ENCODE measurements at places on chromosomes 7 and 10.

GRCh38 chr10:67664942-67665341, 31.1 kb downstream of the CTNNA3 start:
- no peak for DNase-seq

- peak; percentile 86 for DNase-seq
These were observed 23.7 kb downstream of the TSPAN14 start for GRCh38 chr10:80477813-80478212.

DNA sequence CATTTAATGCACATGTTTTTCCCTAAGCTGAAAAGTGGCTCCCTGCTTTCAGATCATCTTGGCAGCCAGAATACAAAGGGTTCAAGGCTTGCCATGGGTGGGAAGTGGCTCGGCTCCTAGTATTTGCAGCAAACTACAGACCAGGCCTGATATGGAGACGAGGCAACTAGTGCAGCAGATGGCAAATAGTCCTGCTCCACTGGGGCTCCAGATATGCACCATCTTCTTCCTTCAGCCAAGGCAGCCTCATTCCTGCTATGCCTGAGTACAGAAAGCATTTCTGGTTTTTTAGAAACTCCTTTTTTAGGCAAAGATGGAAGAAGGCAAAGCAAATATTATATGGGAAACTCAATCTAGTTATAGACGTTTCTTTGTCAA, 23.9 kb downstream of the LRRC4 start:
- DNase-seq = no peak

DNA sequence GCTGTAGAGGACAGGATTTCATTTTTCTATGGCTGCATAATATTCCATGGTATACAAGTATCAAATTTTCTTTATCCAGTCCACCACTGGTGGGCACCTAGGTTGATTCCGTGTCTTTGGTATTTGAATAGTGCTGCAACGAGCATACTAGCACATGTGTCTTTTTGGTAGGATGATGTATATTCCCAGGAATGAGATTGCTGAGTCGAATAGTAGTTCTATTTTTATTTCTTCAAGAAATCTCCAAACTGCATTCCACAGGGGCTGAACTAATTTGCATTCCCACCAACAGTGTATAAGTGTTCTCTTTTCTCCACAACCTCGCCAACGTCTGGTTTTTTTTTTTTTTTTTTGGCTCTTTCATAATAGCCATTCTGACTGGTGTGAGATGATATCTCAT, 550.0 kb downstream of the REEP3 start:
- peak; percentile 54 for DNase-seq

GRCh38 chr7:4807598-4808016, 32.2 kb downstream of the AP5Z1 start:
- no peak for DNase-seq

GRCh38 chr7:135930565-135931461, 46.3 kb downstream of the MTPN start:
- DNase-seq = peak; percentile 87

GRCh38 chr10:110210674-110211464, 3.5 kb downstream of the MXI1 start:
- DNase-seq = peak; percentile 98

GRCh38 chr10:74432841-74433594, 282.0 kb downstream of the ADK start:
- peak; percentile 93 for DNase-seq

DNA sequence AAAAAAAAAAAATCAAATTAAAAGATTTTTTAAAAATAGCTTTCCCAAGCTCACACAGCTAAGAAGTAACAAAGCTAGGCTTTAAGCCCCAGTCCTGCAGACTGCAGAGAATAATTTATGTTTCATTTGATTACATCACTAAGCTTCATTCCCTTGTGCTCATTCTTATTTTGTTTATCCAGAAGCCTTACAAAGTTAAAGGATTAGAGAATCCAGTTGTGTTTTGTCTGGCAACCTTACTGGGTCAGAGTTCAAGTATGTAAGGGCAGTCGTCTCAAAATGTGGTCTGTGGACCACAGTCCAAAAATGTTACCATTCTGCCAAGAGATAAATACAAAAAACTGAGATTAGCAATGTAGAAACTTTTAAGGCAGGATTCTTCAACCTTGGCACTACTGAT, 32.1 kb upstream of the EZH2 start:
- peak; percentile 85 for DNase-seq

- peak; percentile 3 for DNase-seq
These were observed 75.0 kb downstream of the AASS start for GRCh38 chr7:122068999-122069398.

DNA sequence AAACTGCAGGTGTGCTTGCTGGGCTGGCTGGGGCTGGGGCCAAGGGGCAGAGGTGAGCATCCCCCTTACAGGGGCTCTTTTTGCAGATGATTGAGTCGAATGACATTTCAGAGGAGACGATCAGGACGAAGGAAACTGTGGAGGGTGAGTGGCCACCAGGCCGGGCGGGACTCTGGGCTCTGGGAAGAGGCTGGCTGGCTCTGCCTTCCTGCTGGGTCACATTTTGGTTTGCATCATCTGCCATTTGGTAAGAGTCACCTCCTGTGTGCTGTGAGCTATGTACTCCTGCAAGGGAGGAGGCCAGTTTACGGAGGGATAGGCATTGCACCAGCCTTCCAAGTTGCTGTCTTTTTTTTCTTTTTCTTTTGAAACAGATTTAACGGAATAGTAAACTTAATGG, 73.0 kb upstream of the GTF2IRD1 start:
- DNase-seq = no peak

DNA sequence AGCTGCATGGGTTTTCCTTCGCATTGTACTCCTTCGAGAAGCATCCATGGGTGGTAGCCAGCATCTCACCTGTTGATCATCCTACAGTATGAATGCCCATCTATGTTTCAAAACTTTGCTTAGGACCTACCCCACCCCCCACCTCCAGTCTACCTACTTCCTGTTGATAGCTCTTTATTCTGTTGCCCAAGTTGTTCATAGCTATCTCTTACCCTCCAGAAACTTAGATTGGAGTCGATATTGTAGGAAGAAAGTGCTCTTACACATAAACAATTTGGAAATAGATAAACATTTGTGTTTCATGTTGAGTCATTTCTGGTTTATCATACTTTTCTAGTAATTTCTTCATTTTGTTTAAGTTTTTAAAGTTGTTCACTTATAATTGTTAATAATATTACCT, 90.1 kb downstream of the FAS start:
- no peak for DNase-seq

DNA sequence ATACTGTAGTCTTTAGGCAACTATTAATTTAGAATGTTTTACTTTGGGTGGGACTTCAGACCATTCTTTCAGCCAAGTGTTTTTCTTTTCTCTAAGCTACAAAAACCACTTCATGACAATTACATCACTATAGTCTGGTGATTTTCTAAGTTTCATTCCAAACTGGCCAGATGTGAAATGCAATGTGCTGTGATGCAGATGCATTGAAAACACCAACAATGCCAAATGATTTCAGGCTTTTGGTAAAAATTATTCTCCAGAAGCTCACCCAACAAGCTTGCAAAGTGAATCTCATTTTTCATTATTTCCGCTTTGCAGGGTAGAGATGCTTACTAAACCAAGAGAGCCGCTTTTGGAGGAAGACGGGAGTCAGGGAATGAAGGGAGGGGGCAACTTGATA, 118.4 kb upstream of the ANK3 start:
- no peak for DNase-seq

- DNase-seq = no peak
These were observed 56.3 kb downstream of the PDGFA start for GRCh38 chr7:463362-463781.

GRCh38 chr7:22782616-22783232, 39.9 kb downstream of the TOMM7 start:
- peak; percentile 67 for DNase-seq

DNA sequence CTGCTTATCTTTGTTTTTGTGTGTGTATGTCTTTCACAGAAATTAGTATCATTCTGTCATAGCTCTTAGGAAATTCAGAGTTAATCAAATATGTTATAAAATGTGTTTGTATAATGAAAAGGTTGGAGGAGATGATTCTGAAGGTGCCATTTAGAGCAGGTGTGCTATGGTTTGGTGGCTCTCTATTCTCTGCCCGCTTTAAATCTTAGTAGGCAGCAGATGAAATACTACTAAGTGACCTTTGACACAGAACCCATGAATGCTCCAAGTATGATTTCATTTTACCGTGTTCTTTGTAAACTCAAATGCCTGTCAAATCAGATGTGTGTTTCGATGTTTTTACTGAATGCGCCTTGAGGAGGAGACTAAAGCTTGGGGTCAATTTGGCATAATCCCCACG, 24.5 kb downstream of the ZEB1 start:
- DNase-seq = no peak

GRCh38 chr10:43781480-43782361, 133.0 kb upstream of the ZNF32 start:
- DNase-seq = peak; percentile 44

- DNase-seq = no peak
These were observed 58.3 kb downstream of the CFAP46 start for GRCh38 chr10:132884041-132884440.

DNA sequence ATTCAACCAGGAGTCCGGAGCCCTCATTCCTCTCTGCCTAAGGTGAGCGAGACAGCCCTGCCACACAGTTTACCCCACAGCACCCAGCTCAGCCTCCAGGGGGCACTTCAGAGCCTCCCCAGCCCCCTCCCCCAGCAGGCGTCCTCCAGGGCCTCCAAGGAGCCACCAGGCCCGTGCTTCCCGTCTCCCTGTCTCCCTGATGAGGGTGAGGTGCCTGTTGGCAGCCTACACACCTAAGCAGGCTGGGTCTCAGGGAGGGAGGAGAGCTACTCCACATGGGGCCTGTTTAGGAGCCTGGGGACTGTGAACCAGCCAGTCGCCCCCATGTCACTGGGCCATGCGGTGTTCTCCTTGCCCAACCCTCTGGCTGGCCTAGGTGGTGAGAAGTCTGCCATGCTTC, 28.9 kb upstream of the TRIM8 start:
- DNase-seq = peak; percentile 36

- DNase-seq = peak; percentile 49
These were observed 77.5 kb upstream of the PHYHIPL start for GRCh38 chr10:59098831-59099452.

DNA sequence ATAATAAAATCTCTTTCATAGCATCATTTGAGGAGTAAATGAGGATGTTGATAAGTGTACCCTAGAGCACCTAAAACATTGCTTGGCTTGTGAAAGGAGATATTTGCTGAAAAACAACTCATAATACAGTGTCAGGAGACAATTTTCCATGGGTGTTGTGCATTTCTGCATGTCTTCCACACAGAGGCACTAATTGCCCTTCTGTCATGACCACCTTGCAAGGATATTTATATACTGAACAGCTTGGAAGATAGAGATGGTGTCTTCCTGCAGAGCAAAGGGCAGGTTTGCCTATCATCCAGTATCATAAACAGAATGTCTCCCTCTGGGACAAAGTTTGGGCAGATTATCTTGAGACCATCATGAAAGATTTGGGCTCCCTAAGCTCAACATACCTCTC, 495.2 kb upstream of the LRRN3 start:
- DNase-seq = peak; percentile 12

DNA sequence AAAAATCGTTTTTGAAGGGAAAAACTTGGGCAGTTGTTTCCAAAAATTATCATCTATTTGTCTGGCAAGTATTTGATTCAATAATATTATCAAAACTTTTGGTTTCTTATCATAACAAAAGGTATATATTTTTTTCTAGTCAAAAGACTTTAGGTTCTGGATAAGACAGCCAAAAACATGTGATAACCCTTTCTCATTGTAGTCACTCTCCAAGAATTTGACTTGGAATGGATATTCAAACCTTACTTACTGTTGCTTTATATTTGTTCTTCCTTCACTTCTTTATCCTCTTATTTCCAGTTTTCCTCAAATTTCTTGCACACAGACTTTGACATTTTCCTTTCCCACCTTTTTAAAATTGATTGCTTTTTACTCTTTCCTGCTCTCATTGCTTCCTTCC, 140.9 kb upstream of the FAM3C start:
- no peak for DNase-seq

DNA sequence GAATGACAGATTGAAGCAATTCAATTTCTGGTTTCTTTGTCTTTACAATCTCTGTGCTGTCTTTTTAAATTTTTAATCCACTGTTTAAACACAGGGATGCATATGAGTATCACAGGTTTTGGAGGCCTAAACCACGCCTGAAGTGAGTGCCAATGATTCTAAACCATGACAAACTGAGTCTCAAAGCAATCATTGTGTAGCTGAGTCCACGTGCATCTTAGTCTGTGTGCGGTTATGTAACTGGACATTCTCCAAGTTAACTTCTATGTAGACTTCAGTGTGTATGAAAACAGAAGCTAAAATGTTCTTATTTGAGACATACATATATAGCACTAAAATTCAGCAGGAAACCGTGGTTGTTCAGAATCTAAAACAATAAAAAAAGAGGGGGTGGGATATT, 79.3 kb upstream of the ST8SIA6 start:
- DNase-seq = no peak

DNA sequence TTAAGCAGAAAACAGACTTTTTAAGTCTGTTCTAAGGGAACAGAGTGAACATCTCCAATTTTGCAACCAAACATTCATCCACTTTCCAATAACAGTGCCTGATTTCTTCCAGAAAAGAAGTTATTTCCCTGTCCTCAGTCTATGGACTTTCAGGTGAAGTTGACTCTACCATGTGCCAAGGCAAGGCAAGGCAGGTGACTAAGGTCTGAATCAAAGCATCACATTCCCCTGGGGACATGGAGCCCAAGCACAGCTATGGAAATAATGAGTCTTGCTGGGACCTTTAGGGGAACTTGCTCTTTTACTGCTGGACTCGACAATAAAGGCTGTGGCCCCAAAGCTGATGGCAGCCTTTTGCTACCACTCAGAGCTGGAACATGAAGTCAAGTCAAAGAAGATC, 182.2 kb downstream of the FGFR2 start:
- no peak for DNase-seq

DNA sequence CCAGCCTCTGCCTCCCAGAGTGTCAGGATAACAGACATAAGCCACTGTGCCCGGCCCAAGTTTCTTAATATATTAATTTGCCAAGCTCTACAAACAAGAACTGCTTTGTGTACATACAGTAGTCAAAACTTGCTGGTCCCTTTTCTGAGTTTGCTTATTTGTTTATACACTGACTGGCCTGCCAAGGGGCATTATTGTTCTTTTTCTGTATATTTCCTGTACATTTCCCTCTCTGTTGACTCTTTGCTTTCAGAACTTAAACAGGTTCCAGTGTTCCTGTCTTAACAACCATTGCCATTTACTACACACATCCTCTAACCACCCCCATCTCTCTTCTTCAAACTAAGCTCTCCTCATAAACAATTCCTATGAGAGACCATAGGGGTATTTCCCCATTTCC, 61.5 kb upstream of the RPA3 start:
- no peak for DNase-seq

Measured in EH (cell line).